ENCODE measurements at places on chromosomes 12 and 14.

- DNase-seq, result no peak
Observed at GRCh38 chr12:92363295-92364146, 217.9 kb upstream of the BTG1 start.

DNA sequence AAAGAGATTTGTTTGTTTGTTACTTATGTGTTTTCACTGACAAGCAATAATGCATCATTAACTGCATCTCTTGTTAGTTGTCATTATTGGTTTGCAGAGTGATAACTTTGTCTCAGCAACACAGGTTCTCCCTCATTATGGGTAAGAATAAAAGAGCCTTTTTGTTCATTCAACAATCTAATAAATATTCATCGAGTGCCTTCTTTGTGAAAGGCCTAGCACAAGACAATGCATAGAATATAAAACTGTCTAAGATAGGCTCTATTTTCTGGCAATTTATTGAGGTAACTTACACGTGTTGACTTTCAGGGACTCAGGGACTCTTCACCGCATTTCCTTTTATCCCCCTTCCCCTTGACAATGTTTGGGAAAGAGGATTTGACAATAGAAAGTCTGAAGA lies 95.5 kb upstream of the KRR1 start:
- no peak for DNase-seq

DNA sequence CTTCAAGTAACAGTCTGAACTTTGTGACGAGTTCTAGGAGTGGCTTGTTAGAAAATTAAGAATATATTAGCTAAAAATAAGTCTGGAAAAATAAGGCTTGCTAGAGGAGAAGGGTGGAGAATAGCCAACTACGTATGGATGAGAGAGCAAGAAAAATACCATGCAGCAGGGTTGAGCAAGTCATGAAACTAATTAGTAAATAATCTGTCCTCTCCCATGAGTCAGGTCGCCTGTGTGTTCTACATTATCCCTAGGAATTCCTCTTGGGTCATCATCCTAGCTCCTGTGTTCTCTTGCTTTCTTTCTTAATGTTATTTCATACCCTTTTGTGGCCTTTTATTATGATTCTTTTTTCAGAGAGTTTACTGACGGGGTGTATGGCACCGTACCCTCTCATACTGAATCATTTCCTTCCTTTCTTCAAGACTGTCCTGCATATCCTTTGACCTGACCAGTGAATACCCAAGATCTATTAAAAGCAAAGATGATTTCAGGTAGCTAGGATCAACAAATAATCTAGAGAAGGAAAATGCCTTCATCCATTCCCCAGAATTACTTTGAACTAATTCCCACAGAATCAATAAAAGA lies 177.2 kb upstream of the NPAS3 start:
- no peak for DNase-seq

GRCh38 chr14:67426983-67427606 lies 15.1 kb upstream of the PLEK2 start:
- peak; percentile 50 for DNase-seq

- no peak for DNase-seq
Observed at GRCh38 chr12:11894890-11895289, 175.8 kb upstream of the BCL2L14 start.

DNA sequence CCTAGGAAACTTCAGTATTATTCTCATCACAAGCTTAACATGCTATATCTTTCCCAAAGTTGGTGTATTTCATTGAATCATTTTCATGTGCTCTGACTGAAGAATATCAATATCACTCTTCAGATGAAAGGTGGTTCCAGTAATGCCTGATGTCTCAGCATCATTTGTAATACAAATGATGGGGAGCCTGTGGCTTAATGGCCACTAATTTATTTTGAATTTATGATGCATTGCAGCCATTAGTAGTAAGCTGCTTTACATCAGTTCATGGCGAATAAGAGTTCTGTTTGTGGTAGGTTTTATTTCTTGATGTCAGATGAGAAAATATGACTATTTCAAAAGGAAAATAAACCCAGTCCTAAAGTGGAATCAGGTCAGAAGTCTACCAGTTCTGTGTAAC lies 139.4 kb downstream of the SLC16A7 start:
- no peak for DNase-seq

DNA sequence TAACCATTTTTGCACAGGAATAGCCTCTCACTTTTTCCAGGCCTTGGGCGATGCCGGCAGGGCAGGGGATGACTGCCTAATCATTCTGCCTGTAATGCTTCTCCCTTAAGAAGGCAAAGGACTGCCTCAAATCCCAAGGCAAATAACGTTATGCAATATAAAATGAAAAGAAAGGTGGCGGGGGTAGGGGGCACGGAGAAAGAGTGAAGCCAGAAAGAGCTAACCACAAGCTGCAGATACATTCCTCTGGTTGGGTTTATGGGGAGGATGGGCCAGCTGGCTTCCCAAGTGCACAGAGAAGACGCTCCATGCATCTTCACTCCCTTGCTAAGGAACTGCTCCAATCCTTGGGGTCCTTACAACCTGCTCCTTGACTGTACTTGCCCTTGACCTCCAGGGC lies 229.5 kb downstream of the FOXN3 start:
- DNase-seq, result no peak

All from stimulated activated CD4-positive, alpha-beta T cell treated with anti-CD3 and anti-CD28 coated beads, TNF-alpha, amount 100 ng/mL, for 48 hours (primary cell).